Stimulated activated CD8-positive, alpha-beta memory T cell treated with anti-CD3 and anti-CD28 coated beads, Interleukin-15, amount 100 ng/mL, for 1 hour (primary cell): ENCODE measurements at places on chromosomes 6 and 20.

- no peak for DNase-seq
These were observed 200.9 kb upstream of the HS3ST5 start for GRCh38 chr6:114543696-114544095.

- no peak for DNase-seq
These were observed 44.7 kb downstream of the TNFAIP3 start for GRCh38 chr6:137911675-137912191.

DNA sequence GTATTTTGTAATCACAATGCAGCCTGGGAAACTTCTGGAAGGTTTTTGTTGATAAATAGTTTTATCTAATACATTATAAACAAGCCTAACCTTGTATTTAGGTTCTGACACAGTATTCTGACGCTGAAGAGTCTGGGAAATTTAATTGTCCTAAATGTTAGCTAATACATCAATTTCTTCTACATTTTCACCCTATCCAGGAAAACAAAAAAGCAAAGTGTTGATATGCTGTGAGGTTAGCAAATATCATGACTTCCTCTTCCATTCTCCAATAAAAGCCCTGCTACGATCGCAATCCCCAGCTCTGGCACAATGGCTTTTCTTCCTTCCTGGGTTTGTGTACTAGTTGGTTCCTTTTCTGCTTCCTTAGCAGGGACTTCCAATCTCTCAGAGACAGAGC is at the start of gene C6orf58:
Gene C6orf58 (plus strand): TSS at position 301 of the 400 bp plus-strand sequence. CDS start 12 bp downstream, at position 313.
- no peak for DNase-seq

GRCh38 chr6:123788319-123788718 is 15.3 kb upstream of the NKAIN2 start:
- DNase-seq = no peak

DNA sequence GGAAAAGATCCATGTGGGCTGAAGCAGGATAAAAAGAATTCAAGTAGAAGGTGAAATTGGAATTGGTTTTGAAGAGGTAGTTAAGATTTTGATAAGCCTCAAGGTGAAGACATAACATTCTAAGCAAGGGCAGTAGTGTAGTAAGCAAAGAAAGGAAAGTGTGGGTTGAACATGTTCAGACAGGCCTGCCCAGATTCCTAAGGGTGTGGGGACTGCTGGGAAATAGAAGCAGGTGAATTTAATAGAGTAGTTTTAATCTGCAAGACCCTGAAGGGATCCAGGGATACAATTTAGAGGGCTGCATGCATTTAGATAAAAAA is 19.1 kb downstream of the TAB2 start:
- DNase-seq = no peak

DNA sequence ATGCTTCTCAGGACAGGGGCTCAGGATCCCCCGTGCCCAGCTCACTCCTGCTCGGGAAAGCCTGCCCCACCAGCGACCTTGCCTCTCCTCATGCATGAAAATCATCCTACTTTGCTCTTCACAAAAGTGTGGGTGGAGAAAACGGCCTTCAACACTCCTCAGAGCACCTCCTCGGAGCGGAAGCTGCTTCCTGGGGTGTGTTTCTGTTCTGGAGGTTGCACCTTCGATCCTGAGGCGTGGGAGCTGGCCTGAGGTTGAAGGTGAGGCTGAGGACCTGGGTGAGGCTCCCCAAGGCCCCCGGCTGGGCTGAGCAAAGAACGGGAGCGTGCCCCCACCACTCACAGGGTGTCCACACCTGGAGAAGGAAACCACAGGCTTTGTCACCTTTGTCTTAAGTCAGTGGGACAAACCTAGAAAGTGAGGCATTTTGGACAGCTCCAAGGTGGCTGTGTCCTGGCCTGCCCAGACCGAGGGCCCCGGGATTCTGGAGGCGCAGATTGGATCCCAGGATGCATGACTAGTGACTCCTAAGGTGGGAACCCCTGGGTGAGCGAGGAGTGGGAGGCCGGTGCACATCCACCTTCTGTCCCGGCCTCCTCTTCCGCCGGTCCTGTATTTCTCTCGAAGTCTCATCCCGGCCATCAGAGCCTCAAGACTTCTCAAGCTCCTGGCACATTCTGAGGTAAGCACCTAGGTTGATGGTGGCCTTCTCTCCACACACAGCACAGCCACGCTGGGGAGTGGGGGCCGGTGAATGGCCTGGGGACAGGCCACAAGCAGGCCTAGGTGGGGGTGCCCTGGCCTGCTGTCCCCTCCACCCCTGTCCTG is 104.7 kb downstream of the TMEM242 start:
- no peak for DNase-seq

GRCh38 chr6:7684076-7684475 is 41.8 kb upstream of the BMP6 start:
- DNase-seq = no peak

GRCh38 chr6:114049367-114049966 is 78.5 kb upstream of the HDAC2 start:
- no peak for DNase-seq

DNA sequence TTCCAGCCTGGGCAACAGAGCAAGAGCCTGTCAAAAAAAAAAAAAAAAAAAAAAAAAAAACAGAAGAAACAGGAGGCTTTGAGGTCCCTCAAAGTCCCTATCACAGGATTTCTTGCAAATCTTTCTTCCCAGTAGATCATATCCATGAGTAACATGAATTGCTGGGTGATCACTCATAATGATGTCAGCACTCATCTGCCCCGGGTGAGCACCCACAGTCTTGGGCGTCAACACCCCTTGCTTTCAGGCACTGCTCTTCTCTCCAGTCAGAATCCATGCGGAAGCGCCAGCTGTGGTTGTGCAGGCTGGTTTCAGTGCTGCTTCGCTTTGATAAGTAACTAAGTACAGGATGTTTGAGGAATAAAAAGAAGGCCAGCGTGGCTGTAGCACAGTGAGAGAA is 40.2 kb upstream of the INSM1 start:
- DNase-seq = no peak

DNA sequence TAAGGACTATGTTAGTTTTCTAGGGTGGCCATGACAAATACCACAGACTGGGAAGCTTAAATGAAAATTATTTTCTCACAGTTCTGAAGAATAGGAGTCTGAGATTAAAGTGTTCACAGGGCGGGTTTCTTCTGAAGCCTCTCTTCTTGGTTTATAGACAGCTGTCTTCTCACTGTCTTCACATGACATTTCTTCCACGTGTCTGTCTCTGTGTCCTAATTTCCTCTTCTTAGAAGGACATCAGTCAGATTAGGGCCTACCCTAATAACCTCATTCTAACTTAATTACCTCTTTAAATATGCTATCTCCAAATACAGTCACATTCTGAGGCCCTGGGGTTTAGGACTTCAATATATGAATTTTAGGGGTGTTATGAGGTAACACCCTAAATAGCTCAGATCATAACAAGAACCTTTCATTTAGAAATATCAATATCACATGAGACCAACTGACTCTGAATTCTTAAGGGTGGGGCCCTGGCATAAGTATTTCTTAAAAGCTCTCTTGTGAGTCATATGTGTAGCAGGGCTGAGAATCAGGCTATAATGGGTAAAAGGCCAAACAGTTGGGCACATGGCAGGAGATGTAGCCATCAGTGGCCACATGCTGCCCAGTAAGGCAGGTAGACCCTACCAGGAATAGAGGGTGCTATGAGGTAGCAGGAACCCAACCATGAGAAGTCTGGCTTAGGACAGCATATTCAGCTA is 62.0 kb upstream of the TENT5A start:
- DNase-seq = no peak

DNA sequence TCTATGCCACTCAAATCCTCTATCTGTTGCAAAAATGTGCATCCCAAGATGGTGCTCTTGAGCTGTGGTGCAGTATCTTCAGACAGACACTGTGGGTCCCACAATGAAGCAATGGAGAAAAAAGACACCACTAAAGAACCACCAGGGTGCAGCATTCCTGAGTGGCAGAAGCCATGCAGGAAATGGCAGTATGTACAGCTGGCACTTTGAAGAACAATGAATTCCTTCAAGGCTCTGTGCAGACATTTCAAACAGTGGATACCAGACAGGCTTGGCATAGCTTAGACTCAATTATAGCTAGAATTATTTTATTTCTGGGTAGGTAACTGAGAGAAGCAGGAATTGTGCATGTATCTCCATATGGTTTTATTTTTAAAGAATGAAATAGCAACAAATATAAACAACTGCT is 24.0 kb upstream of the HDAC2 start:
- no peak for DNase-seq

DNA sequence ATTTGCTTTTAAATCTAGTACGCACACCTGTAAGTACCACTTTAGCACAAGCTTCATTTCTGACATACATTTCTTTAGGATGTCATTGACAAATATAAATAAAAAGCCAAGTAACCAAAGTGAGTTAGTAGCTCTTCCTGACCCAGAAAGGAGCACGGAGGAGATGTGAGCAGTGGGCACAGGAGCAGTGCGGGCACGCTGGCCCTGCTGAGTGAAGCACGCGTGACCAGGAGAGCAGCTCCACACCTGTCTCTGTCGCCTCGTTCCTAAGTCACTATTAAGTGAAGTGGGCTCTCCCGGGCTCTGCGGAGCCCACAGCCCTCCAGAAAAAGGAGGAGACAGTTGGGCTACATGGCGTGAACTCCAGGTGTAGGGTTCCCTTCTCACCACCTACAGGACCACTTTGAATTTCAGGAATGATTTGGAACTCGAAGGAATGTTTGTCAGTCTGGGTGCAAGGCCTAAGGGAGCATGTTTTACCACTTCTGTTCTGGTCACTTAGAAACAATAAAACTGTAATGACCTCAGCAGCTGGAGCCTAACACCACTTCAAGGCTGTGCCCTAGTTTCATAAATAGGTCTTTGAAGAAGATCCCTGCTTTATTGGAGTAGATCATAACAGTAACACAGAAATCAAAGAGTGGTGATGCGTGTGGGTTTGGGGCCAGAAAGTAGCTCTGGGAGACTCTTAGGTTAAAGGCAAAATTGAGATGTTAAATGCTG is 95.9 kb downstream of the FAM120B start:
- no peak for DNase-seq

GRCh38 chr6:11868392-11868791 is 89.8 kb upstream of the ADTRP start:
- DNase-seq = no peak

- DNase-seq = peak; percentile 56
These were observed 7.3 kb upstream of the ULBP2 start for GRCh38 chr6:149934249-149935156.

- no peak for DNase-seq
These were observed 58.3 kb upstream of the TSHZ2 start for GRCh38 chr20:52913650-52914387.

DNA sequence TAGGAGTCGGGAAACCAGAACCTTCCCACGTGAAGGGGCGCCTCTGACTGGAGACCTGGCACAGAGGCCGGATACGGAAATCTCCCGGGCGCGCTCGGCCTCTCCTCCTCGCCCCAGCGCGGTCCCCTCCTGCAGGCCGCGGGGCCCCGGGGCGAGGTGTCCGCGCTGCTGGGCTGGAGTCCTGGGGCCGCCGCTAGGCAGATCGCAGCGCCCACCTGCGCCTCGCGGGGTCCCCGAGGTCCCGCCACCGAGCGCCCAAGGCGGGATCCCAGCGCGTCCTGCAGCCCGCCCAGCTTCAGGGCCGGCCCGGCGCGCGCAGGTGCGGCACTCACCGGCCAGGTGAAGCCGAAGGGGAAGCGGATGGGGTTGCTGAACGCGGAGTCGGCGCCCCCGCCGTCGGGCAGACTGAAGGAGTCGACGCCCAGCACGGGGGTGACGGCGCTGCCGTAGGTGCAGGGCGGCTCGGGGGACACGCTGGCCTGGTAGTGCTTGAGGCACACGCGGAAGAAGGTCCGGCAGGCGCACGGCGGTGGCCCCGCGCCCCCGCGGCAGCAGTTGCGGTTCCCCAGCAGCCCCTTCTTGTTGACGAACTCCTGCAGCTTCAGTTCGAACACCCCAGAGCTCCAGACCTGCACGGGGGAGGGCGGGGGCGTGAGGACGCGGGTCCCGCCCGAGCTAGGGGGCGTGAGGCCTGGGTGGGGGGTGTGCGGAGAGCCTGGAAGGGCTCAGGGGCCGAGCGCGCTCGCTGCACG is 1.5 kb downstream of the DLL1 start:
- DNase-seq = no peak

DNA sequence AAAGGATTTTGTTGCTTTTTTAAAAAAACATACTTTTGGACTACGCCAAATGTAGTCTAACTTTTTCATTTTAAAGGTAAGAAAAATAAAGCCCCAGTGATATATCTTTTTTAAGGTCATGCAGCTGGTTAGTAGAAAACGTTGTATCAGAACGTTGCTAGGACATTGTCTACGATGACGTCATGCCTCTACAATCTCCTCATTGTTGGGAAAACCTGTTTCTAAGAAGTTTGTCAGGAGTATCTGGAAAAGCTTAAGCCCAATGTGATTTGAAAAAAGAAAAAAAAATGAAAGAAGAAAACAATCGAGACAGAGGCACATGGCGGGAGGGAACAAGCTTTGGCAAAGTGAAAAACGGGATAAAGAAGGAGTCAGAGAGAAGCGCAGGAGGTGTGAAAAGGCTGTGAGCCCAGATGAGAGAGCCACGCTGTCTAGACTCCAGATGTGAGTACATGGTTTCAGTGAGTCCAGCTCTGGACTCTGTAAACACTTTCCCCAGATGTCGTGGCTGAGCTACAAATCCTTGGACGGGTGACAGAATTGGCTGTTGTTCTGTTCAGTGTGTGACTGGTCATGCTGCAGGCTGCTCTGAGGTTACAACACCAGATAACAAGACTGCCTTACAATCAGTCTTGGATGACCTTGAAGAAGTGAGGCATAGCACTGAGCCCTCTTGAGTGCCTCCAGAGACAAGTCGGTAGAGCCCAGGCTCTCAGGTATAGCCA is 656.7 kb upstream of the ID4 start:
- no peak for DNase-seq

DNA sequence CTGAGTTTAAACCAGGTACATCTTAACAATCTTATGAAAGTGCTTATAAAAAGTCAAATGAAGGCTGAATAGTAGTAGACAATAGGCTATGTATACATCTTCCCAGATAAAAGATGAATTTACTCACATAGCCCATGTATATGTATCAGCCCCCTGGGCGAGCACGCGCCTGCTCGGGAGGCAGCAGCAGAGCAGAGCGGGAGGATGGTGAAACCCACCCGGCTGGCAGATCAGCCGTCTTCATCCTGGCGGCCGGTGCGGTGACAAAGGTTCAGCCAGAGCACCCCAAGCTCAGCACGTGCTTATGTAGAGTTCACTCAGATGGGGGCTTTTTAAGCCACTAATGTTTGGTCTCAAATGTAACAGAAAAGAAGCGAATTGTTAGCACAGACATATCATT is 184.8 kb downstream of the KIF6 start:
- DNase-seq = no peak

GRCh38 chr20:63617092-63617875 is 9.6 kb downstream of the GMEB2 start:
- no peak for DNase-seq

DNA sequence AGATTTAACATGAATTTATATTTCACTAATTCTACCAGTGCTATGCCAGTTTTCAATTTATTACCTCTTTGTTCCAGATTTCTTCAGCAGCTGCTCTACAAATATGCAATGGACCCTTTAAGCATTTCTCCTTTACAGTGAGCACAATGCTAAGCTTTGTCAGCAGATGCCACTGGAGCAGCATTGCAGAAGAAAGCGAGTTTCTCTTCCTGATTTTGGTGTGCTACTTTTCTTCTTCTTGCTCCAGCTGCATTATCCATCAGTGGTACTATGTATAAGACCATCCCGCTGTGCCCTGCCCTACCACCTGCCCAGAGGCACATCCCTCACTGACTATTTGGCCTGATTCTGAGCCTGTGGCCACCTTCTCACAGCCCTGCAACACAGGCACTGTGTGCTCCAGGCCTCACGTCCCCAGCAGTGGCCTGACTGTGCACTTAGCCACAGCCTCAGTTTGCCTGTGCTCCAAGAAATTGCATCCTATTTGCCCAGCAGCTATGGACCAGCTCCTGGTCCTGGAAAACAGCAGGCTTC is 84.1 kb downstream of the TNFAIP3 start:
- DNase-seq = no peak
